C1 segment of cervical spinal cord (tissue), 14 donors: ENCODE measurements at places on chromosomes 12 and 14.

DNA sequence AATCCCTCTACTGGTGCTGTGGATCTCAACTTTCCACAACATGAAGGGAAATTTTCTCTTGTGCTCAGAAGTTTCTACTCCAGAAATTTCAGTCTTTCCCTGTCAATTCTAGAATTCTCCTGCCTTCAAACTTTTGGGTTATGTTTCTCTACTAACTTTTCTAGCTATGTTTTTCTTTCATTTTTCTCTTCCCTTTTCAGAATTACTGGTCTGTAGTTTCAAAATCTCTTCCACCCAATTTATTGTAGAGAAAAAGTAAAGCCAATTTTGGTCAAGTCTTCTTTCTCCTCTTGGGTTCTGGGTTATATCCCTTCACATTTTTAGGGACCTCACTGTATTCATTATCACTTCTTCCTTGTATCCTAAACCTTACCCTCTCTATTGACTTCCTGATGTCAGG, 18.9 kb downstream of the CNTN1 start:
- DNase-seq: no peak

- no peak for DNase-seq
These were observed 370.4 kb downstream of the NPAS3 start for GRCh38 chr14:33309106-33309505.

DNA sequence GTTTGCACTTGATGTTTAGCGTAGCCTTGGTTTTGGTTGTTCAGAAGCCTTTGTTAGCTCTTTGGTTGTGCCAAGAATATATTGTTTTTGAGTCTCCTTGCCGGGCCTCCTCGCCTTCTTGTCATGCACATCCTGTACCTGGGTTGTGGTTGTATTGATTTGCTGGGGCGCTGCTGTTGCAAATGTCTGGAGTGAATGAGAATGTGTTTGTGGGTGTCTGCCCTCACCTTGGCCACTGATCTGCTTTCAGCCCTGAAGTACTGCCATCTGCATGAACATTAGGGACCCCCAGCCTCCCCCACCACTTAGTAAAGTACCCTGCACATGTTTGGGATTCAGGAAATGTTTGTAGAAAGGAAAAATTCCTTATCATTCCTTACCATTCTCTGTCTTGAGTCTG, 16.5 kb downstream of the PRKCH start:
- DNase-seq: no peak

DNA sequence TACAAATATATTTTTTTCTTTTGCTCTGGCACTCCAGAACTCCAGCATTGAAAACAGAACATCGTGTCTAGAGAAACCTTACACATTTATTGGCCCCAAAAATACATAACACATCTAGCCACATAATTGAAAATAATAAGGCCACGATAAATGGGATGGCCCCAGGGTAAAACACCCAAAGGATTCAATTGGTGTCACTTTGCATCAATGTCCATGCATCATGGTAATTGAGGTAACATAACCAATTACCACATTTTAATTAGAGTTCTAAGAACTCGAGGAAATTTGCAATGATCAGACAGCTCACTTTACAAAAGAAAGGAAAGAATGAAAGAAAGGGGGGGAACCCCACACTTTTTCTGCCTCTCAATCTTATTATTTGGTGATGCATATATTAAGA, 151.8 kb upstream of the NPAS3 start:
- DNase-seq: no peak

- no peak for DNase-seq
These were observed 18.6 kb downstream of the PPFIBP1 start for GRCh38 chr12:27542628-27543027.

DNA sequence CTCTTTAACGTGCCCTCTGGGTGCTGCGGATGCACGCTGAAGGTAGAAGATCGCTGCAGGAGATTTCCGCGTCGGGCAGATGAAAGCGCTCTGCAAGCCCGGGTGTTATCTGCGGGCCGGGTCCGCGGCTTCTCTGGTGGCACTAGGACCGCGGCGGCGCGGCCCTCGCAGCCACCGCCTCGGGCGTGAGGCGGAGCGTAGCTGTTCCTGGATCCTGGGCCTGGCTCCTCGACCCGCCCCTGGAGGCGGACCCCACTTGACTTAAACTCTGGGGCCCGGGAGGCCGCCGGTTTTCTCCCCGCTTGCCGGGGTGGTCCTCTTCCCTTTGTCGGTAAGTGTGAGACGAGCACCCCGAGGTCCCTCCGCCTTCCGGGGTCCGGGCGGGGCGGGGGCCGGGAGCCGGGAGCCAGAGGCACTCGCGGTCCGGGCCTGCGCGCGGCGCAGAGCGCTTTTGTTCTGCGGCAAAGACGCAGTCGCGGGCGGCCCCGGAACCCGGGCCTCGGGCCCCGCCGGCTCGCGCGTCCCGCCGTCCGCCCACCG, at the start of gene RESF1:
Gene RESF1, plus strand, starts transcription at position 255 of the 540 bp plus-strand sequence. CDS start 21,541 bp downstream, outside the sequence.
- DNase-seq: peak; percentile 84

DNA sequence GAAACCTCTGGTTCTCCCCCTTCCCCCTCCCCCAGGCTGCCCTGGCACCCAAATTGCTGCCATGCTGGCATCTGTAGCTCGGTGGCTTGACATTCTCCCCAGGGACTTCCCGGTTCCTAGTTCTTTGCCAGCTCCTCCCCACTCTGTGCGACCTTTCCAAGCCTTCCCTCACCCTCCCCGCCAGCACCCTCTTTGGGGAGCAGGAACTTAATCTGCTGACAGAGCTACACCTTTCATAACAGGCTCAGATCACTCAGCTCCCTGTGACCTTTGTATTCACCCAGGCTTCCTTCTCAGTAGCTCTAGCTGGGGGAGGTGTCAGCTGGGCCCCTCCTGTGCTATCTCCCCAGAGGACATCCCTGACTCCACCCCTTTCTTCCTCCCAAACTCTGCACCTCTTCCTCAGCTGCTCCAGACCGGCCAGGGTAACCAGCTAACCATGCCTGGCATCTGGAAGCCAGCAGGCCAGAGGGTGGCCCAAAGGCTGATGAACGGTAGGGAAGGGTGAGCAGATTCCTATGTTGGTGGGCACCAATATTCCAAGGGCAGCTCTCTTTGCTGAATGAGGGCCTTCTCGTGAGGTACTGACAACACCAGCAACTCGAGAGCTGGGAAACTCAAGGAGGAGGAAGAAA, 1.8 kb upstream of the COX14 start:
- DNase-seq: no peak

GRCh38 chr12:65500091-65500900, 221.8 kb downstream of the MSRB3 start:
- no peak for DNase-seq

DNA sequence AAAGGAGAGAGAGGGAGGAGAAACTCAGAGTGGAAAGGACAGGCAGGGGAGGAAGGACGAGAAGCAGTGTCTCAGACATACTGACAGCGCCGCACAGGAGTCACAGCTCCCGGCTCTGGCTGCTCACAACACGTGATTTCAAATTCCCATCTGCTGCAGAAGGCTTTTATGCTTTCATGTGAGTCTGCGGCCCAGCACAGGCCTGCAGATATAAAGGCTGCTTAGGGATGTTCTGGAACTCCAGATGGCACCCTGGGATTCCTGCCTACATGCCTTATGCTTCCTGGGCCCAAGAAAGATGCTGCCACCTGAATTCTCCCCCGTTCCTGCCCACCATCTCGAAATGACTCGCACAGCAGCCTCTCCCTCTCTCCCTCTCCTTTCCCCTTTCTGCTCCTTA, 89.6 kb downstream of the NUAK1 start:
- peak; percentile 30 for DNase-seq

DNA sequence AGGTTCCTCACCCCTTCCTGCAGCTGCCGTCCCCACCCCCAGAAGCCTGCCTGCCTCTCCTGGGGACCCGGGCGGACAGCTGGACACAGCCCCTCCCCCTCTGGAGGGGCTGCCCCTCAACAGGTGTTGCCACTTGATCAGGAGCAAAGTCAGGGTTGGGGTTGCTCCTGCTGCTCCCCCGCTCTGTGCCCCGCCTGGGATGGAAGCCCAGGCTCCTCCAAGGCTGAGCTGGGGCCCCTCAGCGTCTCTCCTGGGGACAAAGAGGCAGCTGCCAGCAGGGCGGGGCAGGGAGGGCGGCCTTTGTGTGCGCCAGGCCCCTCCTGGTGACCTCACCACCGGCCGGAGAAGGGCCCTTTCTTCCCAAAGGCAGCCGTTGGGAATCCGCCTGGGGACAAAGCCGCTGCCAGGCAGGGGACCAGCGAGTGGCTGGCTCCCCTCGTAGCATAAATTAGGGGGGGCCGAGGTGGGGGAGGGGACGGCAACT, 13.7 kb downstream of the TRMT61A start:
- DNase-seq: peak; percentile 88

DNA sequence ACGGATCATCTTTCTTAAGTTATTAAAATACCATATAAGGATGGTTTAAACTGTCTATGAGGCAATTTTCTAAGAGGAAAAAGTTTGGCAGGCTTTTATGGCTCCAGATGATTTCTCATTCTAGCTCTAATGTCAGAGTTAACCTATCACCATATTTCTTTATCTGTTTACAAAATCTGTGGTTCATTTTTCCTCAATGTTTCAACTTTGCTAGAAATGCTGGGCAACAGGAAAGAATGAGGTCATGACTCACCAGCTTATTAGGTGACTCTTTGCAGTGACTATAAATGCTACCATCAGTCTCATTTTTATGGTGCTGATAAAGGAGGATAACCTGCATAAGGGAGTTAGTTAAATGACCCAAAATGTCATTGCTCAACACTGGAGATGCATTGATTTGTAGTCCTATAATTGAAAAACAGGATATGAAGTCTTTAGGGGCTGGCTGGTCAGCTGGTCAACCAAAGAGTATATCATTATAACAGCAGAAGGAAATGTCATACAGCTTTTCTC, 45.3 kb upstream of the RAP1B start:
- DNase-seq: no peak

- DNase-seq: peak; percentile 44
These were observed 764.3 kb downstream of the NOVA1 start for GRCh38 chr14:25833341-25834126.

DNA sequence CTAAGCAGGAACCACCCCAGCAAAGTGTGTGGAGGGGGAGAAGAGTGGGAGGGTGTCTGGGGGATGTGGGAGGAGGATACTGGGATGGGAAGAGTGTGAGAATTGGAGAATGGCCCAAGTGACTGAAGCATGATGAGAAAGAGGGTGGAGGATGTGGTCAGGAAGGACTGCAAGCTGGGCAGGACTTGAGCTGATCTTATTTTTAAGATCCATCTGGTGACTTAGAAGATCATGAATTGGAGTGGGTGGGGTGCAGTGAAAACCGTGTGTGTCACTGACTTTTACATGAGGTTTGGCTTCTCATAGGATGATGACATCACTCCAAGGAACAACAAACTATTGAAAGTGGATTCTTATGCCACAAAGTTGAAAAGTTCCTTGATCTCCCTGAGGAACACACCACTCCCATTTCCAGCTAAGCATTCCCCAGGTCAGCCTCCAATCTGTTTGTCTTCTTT, 287.5 kb downstream of the GALC start:
- DNase-seq: no peak

GRCh38 chr12:1749019-1749418, 58.1 kb downstream of the ADIPOR2 start:
- DNase-seq: no peak

GRCh38 chr12:46499226-46499625, 126.7 kb upstream of the SLC38A2 start:
- DNase-seq: no peak

DNA sequence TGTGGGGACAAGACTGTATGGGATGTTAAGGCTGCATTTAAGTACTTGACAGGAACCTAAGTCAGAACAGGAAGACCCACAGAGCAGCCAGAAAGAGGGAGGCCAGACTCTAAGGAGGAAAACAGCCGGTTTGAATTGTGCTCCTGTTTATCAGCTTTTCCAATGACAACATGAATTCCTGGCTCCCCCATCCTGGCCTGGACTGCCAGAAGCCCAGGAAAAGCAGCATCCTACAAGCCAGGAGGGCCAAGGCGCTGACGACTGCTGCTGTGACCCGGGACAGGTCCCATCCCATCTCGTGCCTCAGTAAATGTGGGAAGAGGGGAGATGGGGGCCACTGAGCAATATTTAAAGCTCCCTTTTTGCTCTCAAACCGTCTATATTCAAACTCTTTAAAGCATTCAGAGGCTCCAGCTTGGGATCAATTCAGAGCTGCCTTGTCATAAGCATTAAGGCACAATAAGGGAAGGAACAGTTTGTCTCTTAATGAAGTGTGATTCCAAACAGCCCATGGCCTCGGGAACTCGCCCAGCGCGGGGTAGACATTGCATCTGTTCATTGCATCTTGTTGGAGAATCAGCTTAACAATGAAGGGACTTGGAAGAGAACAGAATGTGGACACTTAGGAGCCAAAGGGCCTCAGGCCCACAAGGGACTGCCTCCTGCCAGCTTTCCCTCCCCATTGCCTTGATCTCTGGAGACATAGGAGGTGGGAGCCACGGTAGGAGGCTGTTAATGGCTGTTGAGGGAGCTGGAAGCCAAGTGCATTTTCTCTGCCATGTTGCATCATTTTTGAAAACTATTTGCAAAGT, 49.6 kb downstream of the CMKLR1 start:
- DNase-seq: peak; percentile 30

GRCh38 chr12:18629916-18630315, 107.9 kb downstream of the PLCZ1 start:
- DNase-seq: no peak

GRCh38 chr14:99725774-99726537, 41.9 kb downstream of the CYP46A1 start:
- no peak for DNase-seq

- DNase-seq: no peak
These were observed 345.9 kb downstream of the NAV3 start for GRCh38 chr12:78176643-78177042.

DNA sequence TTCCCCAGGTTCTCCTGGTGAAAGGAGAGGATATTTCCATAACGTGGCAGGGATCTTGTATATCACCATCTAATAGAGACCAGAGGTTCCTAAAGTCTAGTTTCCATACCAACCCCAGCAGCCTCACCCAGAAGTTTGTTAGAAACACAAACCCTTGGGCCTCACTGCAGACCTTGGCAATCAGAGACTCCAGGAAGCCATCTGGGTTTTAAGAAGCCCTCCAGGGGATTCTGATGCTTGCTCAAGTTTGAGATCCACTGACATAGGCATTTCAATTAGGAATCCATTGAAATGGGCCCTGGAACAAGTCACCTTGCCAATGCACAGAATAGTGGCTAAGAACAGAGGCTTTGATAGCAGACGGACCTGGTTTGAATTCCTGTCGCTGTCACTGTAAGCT, 2.2 kb upstream of the CMKLR1 start:
- no peak for DNase-seq

GRCh38 chr12:98973395-98973794, 328.3 kb downstream of the APAF1 start:
- DNase-seq: no peak

DNA sequence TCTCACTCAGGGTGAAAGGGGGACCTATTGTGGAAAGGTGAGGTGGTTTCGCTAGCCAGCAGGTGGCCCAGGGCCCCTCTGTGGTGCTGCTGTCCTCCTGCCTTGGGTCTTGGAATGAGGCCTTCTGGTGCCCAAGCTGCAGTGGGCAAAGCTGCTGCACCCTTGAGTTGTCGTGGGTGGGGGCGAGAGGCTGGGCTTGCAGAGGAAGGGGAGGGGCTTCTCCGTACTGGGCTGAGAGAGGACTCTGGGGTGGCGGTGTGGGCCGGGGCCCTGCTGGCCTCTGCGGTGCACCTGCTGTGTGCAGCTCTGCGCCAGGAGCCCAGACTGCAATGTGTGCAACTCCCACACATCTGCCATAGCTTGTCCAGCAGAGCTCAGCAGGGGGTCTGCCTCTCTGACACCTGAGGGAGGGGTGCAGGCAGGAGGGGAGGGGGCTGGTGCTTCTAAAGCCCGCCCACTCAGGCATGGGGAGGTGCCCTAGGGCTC, 145.8 kb downstream of the KIF26A start:
- no peak for DNase-seq
